NCI-H187 (cell line): ENCODE measurements at places on chromosomes 12 and 14.

GRCh38 chr12:13194401-13195110 is 2.0 kb upstream of the EMP1 start:
- no peak for DNase-seq

DNA sequence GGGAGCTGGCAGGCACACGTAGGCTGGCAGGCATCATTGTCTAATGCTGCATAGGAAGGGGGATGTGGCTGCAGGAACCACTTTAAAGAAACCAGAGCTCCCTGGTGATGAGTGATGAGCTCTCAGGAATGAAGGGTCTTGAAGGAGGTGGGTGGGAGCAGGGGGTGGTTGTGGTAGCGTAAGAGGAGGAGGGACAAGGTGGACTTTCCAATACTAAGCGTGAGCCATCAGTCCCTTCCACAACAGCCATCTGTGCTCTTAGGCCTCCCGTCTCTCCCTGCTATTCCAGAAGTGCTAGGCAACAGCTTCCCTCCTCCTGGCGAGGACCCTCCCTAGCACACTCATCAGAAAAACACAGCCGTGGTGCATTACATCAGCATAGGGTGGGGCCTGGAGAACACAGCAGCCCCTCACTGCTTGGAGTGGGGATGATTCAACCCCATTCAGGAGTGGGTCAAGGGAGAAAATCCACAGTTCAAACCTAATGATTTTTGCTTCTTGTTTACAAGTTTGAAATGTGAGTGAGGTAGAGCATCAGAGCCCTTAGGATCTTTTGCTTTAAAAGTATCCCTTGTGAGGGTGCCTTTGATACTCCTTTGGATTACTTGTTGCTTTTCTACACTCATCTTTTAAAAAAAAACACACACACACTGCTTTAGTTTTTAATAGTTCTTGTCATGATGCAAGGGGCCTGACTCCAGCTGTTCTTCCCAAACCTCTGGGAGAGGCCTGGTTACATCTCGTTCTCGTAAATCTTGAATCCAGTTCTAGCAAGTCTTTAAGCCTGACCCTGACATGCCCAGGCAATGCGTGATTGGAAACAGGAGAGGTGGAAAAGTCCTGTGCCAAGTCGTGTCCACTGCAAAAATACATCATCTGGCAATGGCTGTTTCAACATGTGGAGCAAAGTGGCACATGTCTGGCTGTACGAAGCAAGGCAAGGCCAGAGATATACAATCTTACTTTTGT is 356.4 kb upstream of the DDHD1 start:
- peak; percentile 31 for DNase-seq

- DNase-seq = no peak
These were observed 254.0 kb upstream of the ATP2B1 start for GRCh38 chr12:89962648-89963047.

DNA sequence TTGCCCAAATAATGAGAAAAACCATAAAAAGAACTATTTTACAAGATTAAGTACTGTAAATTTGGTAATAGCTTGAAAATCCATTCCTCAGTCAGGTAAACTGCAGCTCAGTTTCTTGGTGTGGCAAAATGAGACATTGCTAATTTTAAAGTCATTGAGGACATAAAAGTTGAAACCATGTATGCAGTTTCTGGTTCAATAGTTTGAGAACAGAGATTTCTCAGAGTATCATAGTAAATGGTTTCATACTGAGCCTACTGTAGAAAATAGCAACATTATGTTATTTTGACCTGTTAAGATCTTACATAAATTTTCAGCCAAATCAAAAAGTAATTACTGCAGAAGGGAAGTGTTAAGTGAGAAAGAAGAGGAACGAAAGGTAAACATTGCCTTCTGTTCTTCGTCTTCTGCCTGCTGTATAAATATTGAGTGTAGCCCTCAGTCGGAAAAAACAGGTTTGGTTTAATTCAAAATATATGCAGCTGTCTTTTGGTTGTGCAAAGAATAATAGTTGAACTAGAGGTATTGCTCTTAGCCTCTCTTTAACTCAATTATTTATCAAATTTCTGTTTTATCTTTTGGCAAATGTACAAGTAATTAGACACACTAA is 119.6 kb downstream of the SYNE2 start:
- no peak for DNase-seq

GRCh38 chr12:62709311-62709710 is 225.6 kb downstream of the PPM1H start:
- DNase-seq = no peak

DNA sequence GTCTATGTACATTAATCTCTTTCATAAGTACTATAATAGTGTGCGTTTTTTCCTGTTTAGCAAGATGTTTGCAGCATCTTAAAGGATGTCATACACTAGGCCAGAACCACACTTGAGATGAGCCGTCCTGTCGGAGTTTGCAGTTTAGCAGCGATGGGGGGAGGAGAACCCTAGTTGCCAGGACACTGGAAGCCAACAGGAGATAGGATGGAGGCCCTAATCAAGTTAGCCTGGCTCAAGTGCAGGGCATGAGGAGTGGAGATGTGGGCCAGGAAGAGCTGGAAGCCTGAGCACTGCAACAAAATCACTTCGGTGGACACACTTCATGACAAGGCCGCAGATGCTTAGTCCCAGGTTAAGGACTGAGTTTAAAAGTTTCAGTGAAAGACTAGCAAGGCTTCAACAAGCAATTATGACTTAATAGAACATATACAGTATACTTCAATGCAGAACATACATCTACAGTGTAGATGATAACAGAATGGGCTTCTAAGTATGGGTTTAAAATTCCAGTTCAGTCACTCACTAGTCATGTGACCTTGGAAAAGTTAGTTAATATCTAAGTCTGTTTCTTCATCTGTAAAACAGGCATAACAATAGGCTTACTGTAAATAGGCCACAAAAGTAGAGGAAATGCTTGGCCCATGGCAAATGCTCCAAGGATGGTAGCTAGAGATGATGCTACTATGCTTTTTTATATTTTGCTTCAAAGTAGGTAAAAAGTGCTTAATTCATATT is 77.1 kb downstream of the PTPN21 start:
- DNase-seq = no peak

DNA sequence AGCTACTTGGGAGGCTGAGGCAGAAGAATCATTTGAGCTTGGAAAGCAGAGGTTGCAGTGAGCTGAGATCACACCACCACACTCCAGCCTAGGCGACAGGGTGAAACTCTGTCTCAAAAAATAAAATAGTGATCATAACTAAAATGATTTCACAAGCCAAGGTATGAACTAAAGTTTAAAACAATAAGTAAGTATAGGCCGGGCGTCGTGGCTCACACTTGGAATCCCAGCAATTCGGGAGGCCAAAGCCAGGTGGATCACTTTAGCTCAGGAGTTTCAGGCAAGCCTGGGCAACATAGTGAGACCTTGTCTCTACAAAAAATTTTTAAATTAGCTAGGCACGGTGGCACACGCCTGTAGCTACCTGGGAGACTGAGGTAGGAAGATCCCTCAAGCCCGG is 27.4 kb downstream of the BLTP3B start:
- DNase-seq = no peak

DNA sequence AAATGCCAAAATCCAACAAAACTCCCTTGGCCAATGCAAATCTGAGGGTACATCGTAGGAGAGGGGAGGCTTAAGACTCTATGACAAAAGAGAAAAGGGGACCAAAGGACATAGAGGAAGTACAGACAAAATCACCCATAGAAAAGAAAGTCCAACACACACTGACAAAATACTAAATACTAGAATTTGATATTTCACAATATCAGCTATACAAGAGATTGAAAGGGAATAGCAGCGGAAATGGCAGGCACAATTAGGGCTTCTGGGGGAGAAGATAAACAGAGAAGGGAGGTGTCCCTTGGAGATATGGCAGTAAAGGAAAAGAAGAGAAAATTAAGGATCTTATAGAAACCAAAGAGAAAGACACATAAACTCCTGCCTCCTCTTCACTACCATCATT is 29.0 kb downstream of the ATP2B1 start:
- DNase-seq = no peak

GRCh38 chr12:122174155-122174845 is at the start of gene IL31:
Gene IL31 (minus strand): TSS chr12:122174221. CDS start chr12:122174172, 49 bp downstream.
- no peak for DNase-seq

- DNase-seq = peak; percentile 26
These were observed 14.0 kb downstream of the TAMALIN start for GRCh38 chr12:52020539-52021336.

- DNase-seq = no peak
These were observed 4.7 kb downstream of the CISTR start for GRCh38 chr12:53747095-53747494.

GRCh38 chr12:41120211-41120610 is 67.9 kb upstream of the PDZRN4 start:
- no peak for DNase-seq

DNA sequence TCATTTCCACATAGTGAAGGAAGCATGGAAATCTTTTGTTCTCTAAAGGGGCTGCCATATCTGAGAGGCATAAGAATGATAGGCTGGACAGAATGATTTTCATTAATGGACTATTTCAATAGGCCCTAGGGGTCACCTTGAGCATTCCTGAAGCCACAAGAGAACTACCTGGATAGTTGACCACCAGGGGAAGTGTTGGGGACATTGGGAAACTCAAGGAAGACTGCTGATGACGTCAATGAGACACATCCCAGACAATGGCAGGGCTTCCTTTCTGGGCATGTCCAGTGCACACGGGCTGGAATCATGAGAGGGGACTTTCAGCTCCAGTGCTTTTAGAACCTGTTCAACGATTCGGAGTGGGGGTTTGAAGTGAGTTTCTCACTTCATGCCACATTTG is 48.8 kb upstream of the CHST11 start:
- DNase-seq = no peak

DNA sequence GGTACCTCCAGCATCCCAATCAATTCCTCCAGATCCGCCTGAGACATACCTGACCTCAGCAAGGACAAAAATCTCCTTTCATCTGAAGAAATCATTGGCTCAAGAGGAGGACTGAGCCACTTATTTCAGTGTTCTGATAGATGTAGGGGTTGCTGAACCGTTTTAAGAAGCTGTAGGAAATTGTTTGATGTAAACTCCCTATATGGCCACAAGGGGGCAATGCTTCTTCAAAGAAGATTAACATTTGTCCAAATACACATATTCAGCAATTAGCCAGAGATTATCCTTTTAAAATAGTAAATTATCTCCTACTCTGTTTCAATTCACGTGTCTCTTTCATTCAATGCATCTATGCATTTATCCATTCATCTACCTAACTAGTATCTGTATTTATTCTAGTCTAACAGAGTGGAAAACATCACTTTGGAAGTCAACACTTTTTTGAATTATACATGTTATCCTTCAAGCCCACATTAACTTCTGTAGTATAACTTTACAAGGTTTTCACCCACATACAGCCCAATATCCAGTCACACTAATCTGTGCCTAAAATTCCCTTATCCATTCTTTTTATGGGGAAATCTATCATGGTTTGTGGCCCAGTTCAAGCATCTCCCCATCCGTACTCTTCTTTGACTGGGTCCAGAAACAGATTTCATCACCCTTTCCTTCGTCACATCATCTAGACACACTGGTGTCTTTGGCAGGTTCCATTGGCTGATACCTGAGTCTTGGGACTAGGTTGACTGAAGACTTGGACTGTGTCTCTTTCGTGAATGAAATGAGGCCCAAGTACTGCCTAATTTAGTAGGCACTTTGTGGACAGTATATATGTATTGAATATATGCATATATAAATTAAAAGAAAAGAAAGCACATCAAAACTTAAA is 411.0 kb upstream of the OR4E1 start:
- peak; percentile 25 for DNase-seq

DNA sequence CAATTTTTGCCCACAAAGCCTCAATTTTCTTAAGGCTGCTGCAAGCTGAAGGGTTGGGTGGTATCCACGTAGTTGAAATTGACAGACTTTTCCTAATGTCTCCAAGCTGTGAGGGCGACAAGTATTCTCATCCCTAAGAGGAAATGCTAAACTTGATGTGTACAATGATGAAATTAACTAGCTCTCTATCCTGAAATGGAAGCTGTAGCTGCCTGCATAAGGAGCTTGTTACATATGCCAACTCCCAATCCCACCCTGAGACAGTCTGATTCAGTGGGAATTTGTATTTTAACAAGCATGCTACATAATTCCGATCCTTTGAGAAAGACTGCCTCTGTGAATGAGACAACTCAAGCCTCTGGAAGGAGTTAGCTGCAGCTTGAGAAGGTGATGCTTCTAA is 45.7 kb upstream of the MDM1 start:
- no peak for DNase-seq

DNA sequence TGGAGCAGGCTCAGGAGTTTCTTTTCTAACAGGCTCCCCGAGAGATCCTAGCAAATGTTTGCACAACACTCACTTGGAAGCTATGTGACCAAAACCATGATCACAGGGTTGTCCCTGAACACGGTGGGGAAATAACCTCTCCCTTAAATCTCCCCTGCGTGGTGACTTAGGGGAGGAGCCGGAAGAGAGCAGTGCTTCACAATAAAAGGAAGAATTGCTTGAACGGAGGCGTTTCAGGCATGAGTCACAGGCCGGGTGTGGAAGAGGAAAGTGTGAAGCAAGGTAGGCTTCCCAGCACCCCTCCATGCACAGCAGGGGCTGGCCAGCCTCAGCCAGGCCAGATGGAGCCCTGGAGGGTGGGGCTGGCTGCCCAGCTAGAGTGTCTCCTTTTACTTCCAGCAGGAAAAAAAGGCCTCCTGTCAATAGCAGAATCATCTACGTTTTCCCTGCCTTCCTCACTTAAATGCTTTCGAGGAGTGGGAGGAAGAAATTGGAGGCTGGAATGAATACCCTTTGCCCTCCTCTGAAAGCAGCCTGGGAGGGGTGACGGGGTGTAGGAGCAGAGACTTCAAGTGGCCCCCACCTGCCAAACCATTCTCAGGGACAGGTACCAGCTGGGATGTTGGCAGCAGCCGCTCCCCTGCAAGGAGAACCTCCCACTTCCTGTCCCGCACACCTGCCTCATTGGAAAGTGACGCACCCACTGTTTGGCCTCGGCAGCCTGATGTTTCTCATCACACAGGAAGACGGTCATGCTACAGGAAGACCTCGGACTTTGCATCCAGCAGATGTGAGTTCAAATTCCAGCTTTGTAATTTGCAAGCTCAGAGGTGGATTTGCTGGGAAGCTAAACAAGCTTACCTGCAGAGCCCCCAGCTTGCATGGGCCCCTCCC is 30.1 kb upstream of the PPP2R5C start:
- DNase-seq = peak; percentile 56

- no peak for DNase-seq
These were observed 21.0 kb downstream of the HRK start for GRCh38 chr12:116860263-116860662.

- DNase-seq = no peak
These were observed 92.0 kb downstream of the TBX5 start for GRCh38 chr12:114313910-114314309.

- DNase-seq = no peak
These were observed 2.1 kb downstream of the SCAF11 start for GRCh38 chr12:45988264-45988663.

GRCh38 chr12:4114986-4115385 is 158.6 kb upstream of the CCND2 start:
- DNase-seq = no peak

- DNase-seq = peak; percentile 92
These were observed 11.0 kb downstream of the PDE1B start for GRCh38 chr12:54560374-54560858.

- no peak for DNase-seq
These were observed 187.5 kb downstream of the MSRB3 start for GRCh38 chr12:65465766-65466547.
